ENCODE measurements at places on chromosomes 5 and 9. TPM values are rescaled to one million over a fixed set of nuclear protein-coding genes. Genes with fewer than 3 reads are reported as not detected.

Gene SLC1A3
- not detected for polyA plus RNA-seq

Gene TXNDC8
- not detected for polyA plus RNA-seq

Gene C9
- not detected for polyA plus RNA-seq

DNA sequence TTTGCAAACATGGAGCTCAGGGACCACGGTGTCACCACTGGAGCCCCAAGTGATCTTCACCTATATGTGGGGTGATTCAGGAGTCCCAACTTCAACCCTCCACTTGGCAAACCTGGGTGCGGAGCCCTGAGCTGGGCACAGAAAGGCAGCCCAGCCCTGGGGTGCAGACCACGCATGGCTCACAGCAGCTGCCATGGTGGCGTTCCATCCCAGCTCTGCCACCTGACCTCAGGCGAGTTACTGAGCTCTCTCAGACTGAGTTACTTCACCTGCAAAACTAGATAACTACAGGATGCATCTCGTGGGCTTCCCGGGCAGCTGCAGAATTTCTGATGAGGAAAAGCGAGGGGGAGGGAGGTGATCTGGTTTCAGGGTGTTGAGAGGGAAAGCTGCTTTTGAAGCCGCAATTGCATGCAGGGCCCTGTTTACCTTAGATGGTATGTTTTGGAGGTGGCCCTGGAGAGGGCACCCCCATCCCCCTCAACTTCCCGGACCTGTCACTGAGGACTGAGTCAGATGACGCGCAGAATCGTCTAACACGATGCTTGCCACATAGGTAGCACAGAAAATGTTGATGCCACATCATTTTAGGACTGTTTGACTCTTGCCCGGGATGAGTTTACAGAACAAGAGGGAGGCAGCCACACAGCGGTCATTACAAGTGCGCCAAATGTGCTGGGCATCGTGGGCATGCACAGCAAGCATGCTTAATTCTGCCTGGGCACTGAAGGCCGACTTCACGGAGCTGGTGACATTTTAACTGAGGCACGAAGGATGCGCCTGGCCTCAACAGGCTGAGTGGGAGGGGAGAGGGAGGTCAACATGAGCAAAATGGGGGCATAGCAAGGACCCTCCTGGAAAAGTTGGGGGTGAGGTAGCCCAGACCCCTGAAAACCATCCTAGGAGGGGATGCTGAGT, 154.6 kb downstream of the COL23A1 start:
- H3K4me1 ChIP-seq: no peaks in the 10 kb centered on the region
- H3K36me3 ChIP-seq: no peaks in the 10 kb centered on the region
- H3K27ac ChIP-seq: no peak overlapping the region
- H3K4me3 ChIP-seq: peak overlapping the region; percentile 22
- no peak for DNase-seq
- no peaks in the 10 kb centered on the region for H3K27me3 ChIP-seq

DNA sequence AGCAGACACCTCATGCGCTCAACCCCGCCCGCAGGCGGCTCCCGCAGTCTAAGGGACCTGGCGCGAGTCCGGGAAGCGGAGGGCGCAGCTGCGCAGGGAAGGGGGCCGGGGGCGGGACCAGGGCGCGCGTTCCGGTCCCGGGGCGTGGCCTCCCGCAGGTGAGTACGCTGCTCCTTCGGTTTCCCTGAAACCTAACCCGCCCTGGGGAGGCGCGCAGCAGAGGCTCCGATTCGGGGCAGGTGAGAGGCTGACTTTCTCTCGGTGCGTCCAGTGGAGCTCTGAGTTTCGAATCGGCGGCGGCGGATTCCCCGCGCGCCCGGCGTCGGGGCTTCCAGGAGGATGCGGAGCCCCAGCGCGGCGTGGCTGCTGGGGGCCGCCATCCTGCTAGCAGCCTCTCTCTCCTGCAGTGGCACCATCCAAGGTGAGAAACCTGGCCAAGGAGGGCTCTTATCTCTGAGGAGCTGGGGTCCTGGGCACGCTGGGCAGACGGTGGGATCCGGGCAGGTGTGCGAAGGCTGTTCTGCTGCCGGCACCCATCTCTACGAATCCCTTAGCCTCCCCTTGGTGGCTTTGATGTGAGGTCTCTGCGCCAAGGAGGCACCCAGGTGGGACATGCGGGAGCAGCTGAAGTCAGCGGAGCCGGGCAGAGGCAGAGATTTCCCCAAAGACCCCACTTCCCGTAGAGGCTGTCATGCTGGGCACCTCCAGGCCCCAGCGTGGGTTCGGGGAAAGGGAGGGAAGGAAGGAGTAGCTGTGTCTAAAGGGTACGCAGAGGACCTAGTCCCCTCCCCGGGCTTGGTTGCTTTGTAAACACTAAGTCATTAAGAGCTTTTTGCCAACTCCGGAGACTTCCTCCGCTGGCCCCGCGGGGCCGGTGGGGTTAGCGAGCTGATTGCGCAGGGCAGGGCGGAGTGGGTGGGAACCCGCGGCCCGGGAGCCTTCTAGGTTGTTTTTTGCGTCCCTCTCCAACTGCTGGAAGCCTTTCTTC, at the start of gene F2RL1:
Gene F2RL1 (plus strand): TSS at position 187 of the 988 bp plus-strand sequence. CDS start 153 bp downstream, at position 340.
- peak within 1 kb of the TSS; percentile 69 for H3K27ac ChIP-seq
- H3K4me1 ChIP-seq: peaks cover 9% of the 10 kb centered on the region
- peak; percentile 5 for DNase-seq
- peaks cover 60% of the 10 kb centered on the region for H3K27me3 ChIP-seq
- peak within 1 kb of the TSS; percentile 87 for H3K4me3 ChIP-seq
- no peaks in the 10 kb centered on the region for H3K36me3 ChIP-seq
